ENCODE measurements at places on chromosomes 4 and X. TPM values are rescaled to one million over a fixed set of nuclear protein-coding genes. Genes with fewer than 3 reads are reported as not detected.

Gene AMBN
- not detected for total RNA-seq

GRCh38 chrX:149504226-149504914, 736 bp downstream of the IDS start:
- DNase-seq: peak; percentile 48

DNA sequence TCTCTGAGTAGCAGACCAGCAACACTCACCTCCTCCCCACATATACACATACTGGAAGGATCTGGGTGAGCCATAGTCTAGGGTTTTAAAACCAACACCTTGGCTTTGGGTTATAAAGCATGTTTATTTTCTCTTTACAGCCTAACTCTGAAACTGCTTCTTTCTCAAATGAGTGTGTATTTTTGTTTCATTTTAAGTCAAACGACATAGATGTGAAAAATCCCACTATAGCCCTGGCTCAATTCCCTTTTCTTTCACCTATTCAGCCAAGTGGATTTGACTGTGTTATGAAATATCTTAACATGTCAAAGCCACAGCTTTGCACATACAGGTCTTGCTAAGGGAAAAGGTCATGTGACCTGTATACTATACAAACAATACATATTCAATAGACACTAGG, 13.8 kb downstream of the NEXMIF start:
- DNase-seq: no peak

DNA sequence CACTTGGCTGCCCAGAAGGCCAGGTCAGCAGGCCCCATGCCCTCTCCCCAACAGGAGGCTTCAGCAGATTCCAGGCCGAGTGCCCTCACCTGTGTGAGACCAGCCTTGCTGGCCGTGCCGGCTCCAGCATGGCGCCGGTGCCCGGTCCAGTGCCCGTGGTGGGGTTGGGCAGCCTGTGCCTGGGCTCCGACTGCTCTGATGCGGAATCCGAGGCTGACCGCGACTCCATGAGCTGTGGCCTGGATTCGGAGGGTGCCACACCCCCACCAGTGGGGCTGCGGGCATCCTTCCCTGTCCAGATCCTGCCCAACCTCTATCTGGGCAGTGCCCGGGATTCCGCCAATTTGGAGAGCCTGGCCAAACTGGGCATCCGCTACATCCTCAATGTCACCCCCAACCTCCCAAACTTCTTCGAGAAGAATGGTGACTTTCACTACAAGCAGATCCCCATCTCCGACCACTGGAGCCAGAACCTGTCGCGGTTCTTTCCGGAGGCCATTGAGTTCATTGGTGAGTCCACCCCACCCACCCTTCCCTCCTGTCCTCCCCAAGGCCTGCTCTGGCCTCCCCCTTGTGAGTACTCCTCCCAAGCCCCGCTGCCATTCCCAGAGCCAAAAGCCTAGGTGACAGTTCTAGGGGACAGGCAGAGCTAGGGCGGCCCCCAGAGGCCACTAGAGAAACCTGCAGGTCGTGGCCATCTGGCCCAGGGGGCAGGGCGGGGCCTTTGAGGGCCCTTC, 2.3 kb downstream of the DUSP9 start:
- DNase-seq: no peak

Gene ETNPPL
- total RNA-seq: 5.4 TPM

GRCh38 chrX:13144927-13145655, 100.7 kb upstream of the FAM9C start:
- no peak for DNase-seq

DNA sequence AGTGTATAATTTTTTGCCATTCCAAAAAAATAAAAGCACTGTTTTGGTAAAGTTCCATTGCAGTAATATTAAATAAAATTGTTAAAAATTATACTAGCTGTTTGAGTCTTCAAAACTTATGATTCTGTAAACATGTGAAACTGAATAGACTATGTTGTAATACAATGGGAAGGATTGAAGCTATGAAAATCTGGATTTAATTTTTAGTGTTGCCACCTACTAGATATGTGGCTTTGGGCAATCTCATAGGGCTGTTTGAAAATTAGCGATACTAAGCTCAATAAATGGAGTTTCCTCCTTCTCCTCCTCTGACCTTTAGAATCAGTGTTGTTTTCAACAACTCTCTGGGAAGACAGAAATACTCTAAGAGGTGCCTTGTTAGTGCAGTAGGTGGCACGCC, 4.5 kb downstream of the PGRMC2 start:
- no peak for DNase-seq

Gene CPE
- 11.9 TPM for total RNA-seq

Gene GAGE12H
- not detected for total RNA-seq

GRCh38 chrX:37287741-37288444, 61.3 kb upstream of the PRRG1 start:
- DNase-seq: no peak

Gene STATH
- total RNA-seq: not detected

Gene KCNE5
- total RNA-seq: not detected

Gene PARM1
- 24.6 TPM for total RNA-seq

DNA sequence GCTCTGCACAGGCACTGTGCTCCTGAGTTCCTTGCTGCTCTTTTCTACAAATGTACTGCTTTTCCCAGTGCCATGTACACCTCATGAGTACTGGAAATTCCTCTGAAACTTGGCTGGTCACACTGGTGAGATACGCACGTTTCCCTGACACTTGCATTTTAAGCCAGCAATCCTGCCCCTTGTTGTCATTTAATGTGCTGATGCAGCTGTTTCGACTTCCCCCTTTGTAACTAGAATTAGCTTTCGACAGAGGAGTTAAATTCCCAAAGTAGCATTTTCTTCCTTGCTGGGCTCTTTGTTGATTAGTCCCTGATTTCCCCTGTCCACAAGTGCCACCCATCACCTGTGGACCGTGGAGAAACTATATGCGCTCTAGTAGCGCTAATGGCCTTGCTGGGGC, 77.5 kb downstream of the IQCM start:
- no peak for DNase-seq

Gene SMR3B
- total RNA-seq: not detected

DNA sequence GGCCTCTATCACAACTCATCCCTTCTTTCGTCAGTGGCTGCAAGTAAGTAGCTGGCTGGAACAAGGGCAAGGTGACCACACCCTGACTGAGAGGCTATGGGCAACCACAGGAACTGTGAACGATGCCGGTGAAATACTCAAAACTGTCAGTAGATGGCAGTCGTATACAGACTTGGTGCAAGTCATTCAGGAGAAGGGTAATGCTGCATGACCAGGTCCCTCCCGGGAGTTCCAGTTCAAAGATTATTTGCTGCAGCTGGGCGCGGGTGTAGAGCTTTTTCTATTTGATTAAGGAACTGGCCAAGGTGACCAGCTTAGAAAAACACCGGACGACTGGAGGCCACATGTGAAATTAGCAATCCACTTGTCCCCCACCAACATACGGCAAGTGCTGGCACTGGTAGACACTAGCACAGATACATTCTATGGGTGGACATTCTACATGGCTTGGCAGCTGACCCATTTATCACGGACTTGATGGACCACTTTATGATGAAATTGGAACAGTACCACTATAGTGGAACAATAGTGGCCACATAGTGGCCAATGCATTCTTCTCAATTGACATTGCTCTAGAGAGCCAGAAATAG, 726.6 kb downstream of the TRAM1L1 start:
- peak; percentile 69 for DNase-seq

DNA sequence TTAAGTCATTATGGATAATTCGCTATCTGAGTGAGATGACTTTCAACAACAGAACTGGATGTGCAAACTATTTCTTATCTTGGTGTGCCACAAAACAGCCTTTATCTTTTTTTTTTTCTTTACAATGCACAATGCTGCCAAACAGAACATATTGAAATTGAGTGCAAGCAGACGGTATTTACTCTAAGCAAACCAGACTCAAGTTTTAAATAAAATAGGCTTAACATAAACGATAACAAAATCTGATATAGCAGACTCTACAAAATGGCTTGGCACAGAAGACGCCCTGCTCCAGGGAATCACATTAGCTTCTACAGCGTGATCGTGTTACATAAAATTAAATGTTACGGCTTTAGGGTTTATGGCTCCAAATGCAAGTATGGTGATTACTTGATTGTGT, 9.6 kb upstream of the STK32B start:
- DNase-seq: no peak

DNA sequence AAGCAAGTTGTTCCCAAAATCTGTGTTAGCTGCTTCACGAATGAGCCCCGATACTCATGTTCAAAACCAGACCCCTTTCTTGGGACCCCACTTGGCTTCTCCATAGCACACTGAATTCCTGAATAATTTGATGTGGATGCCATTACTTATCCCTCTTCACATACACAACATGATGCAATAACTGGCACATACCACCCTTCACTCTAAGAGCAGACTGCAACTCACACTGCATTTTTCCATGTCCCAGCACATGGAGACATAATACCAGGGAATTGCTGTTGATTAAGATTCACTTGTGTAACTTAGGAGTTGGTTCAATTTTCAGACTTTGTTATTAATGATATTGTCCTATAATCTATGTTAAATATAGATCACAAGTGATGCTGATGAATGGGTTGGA, 213.4 kb downstream of the MAML3 start:
- DNase-seq: no peak

GRCh38 chrX:76987381-76987780, 459.8 kb upstream of the FGF16 start:
- DNase-seq: no peak

Gene SYAP1
- total RNA-seq: 37.6 TPM

Gene RASGEF1B
- total RNA-seq: 9.6 TPM

DNA sequence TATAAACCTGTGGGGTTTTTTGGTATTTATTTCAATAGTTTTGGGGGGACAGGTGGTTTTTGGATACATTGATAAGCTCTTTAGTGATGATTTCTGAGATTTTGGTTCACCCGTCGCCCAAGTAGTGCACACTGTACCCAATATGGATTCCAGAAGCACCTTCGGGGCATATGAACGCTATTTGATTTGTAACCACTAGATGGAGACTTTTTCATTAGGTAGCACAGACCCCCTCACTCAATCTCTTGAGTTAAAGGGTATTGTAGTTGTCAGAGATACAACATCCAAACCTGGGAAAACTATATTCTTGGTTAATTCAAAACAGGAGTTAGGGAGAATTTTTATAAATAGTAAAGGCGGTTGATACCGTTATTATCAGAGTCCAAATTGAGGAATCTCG, 79.8 kb downstream of the SPANXN3 start:
- DNase-seq: peak; percentile 10

DNA sequence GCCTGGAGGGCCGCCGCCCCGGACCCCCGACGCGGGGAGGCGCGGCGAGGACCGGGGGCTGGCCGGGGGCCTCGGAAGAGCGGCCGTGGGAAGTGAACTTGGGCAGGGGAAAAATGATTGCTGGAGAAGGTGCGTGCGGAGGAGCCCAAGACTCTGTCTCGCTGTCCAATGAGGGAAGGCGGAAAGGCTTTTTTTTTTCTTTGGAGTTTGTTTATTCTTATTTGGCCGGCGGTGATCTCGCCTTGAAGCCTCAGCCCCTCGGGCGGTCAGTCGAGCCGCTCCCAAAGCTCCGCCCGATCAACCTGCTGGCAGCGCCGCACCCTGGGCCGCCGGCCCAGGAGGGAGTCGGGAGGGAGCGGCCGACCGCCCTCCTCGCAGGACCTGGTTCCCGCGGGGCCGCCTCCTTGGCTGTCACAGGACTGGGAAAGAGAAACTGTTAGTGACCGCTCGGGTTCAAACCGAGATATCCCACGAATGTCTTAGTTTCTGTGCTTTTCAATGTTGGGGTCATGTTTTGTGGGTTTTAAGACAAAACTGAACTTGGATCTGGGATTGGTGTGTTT, 2.5 kb downstream of the CPEB2 start:
- peak; percentile 92 for DNase-seq

GRCh38 chrX:18877469-18877868, 106.4 kb downstream of the PHKA2 start:
- DNase-seq: no peak

DNA sequence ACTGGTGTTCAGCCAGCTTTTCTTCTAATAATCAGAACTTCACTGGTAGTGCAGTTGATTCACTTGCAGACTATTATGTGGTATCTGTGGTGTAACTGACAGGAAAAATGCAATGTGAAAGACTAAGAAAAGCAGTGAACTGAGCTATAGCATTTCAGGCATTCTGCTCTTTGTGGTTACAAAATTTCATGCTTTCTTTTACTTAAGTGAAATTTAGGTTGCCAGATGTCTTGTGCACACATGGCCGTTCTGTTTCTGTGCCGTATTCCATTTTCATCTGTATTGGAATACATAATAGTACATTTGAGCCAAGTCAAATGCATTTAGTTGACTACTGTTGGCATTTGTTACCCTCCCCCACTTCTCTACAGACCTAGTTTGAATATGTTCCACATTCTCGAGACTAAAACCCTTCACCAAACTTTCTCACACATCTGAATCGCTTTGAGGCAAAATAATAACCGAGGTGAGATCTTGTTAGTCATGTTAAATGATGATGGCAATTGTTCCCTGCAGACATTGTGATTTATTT, 8.2 kb downstream of the RTL3 start:
- peak; percentile 12 for DNase-seq

GRCh38 chrX:53440621-53441517, 6.7 kb upstream of the HSD17B10 start:
- DNase-seq: peak; percentile 50

- peak; percentile 92 for DNase-seq
Measured at GRCh38 chrX:86148024-86148511, at the start of gene DACH2. TSS of gene DACH2 (plus strand) at chrX:86148451.

DNA sequence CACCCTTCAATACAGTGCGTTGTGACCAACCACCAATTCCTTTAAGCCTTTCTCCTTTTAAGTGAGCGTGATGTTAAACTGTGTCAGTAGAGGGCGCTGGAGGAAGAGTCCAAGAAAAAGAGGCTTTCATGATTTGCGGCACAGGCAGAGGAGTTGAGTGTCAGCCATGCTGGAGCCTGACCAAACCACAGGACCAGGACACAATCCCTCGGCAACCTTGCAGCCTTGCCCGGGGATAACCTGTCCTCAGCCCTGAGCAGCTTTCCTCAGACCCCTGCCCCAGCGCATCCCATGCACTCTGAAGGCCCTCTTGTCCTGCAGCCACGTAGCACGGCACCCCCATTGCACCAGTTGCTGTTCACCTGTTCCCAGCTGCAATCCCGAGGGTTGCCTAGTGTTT, 53.5 kb upstream of the SMIM31 start:
- no peak for DNase-seq

DNA sequence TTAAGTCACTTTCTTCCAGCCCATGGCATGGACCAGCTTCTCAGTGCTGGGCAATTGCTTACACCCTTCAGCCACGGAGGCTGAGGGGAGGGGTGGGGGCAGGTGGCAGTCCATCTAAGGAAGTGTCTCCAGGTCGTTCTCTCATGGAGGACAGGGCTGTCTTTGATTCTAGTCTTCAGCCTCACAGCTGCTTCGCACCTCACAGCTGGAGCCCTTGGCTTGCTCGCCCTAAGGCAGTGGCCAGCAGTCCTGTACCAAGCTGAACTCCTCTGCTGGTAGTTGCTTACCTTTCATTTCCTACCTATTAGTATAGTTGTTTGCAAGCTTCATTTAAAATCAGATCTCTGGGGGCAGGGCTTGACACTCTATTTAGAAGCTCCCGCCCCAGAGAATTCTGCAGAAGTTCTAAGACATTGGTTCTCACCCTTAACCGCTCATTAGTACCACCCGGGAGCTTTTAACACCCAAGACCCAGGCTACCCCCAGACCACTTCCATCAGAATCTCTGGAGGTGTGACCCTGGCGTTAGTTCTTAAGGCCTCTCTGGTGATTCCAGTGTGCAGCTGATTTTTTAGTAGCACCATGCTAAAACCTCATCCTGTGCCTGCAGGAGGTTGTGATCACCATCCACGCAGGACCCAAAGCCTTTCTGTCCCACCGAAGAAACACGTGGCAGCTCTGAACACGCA, 386.8 kb downstream of the UNC5C start:
- DNase-seq: no peak

- no peak for DNase-seq
Measured at GRCh38 chr4:126784966-126785580, 847.7 kb upstream of the INTU start.

GRCh38 chr4:73750730-73751129, 10.4 kb downstream of the CXCL8 start:
- DNase-seq: no peak

Gene ARMCX4
- 23.7 TPM for total RNA-seq

Gene HCCS
- total RNA-seq: 22.9 TPM
